ENCODE measurements at places on chromosomes 12 and 14.
A peak's percentile ranks its signal among the peaks of the same experiment; 100 is the strongest.

GRCh38 chr12:59695379-59695778 lies 99.5 kb downstream of the SLC16A7 start:
- DNase-seq: no peak

DNA sequence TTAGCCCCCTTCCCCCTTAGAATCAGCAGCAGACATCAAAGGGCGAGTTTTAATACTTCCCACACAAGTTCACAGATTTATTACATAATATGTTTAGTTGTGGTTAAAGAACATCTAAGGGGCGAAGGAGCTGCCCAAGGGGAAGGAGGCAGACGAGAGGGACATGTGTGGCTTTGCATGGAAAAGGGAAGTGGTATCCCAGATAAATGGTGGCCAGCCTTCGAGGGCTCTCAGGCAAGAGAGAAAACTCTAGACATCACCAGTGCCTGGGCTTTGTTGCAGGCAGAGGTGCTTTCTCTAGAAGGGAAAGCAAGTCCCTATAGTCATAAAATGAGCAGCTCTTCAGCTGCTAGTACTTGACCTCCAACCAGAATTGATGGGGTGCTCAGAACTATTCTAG lies 121.2 kb downstream of the CACNA1C start:
- DNase-seq: no peak

DNA sequence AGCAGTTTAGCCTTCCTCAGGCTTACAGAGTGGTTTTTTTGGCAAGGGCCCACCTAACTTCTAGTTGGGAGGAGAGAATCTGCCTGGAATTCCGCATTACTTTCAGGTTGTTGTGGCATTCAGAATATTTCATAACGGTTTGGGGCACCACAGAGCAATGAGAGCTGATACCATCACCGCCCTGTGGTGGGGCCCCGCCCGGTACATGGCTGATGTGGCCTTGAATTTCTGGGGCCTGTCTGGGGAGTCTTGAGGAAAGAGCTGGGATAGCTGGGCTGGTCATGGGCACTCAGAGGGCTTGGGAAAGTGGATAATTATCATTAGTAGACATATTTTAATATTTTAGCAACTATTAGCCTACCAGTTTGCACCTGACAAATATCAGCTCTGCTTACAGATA lies 4.2 kb downstream of the TESPA1 start:
- DNase-seq: peak; percentile 53

GRCh38 chr12:47981496-47982260 lies 18.3 kb downstream of the TMEM106C start:
- DNase-seq: no peak

GRCh38 chr14:101728367-101728742 lies 33.2 kb upstream of the PPP2R5C start:
- DNase-seq: no peak

GRCh38 chr12:110012137-110012536 lies 12.9 kb downstream of the ANKRD13A start:
- no peak for DNase-seq

- peak; percentile 37 for DNase-seq
These were observed 2.6 kb downstream of the RTL1 start for GRCh38 chr14:100900837-100901390.

GRCh38 chr12:14278294-14278953 lies 87.1 kb upstream of the ATF7IP start:
- no peak for DNase-seq

DNA sequence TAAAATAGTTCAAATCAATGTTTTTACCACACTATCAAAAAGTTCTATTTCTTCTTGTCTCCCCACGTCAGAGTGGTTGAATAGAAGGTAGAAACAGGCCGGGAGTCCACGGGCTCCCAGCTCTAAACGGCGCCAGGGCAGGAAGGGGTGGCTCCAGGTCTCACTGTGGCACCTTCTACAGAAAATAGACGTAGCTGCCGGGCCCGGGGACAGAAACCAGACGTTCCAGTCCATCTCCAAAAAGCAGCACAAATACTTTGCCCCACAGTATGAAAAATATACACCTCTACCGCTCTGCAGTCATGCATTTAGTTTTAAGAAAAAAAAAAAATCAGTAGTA lies 30.9 kb downstream of the CCNK start:
- DNase-seq: no peak

GRCh38 chr12:54475537-54475936 lies 2.1 kb upstream of the GTSF1 start:
- DNase-seq: no peak

DNA sequence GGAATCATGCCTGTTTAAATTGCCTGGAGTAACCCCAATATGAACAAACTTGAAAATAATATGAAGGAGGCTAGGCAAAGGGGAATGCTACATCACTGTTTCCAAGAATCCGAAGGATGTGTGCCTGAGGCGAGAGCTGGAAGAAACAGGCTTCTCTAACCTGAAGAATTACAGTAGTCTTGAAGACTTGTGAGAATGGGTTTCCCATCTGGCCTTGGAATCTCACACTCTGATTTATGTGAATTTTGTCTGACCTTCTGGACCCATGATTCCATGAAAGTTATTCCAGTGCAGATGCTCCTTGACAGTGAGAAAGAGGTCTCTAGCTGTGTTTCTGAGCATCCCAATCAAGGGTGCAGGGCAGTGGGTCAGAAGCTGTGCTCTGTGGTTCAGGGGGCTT lies 122.1 kb upstream of the PARP11 start:
- DNase-seq: no peak

GRCh38 chr12:13045816-13046215 lies 1.6 kb downstream of the FAM234B start:
- DNase-seq: no peak

DNA sequence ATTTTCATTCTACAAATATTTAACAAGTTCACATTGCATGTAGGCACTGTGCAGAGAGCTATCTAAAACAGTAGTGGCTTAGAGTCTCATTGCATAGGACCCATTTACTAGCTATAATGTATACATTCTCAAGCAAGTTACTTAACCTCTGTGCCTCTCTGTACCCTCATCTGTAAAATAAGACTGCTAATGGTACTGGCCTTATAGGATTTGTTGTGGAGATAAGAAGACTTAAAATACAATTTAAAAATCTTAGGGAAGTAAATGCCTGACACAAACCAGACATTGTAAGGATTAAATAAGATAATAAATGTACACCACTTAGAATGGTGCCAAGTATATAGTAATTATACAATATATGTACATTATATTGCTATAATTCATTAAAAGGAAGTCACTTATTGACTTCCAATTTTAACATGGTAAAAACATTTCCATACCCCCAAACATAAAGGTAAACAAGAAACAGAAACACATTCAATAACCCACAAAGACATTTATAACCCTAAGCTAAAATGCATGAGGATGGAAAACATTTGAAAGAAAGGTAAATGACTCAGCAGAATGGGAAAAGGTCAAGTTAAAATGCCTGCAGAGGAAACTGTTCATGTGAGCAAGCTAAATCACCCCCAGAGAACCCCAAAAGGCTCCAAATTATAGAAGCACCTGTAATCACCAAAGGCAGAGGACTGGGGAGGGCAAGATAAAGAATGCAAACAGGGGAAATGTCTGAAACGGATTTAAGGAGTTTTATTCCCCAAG lies 30.8 kb downstream of the RPS6KA5 start:
- no peak for DNase-seq

DNA sequence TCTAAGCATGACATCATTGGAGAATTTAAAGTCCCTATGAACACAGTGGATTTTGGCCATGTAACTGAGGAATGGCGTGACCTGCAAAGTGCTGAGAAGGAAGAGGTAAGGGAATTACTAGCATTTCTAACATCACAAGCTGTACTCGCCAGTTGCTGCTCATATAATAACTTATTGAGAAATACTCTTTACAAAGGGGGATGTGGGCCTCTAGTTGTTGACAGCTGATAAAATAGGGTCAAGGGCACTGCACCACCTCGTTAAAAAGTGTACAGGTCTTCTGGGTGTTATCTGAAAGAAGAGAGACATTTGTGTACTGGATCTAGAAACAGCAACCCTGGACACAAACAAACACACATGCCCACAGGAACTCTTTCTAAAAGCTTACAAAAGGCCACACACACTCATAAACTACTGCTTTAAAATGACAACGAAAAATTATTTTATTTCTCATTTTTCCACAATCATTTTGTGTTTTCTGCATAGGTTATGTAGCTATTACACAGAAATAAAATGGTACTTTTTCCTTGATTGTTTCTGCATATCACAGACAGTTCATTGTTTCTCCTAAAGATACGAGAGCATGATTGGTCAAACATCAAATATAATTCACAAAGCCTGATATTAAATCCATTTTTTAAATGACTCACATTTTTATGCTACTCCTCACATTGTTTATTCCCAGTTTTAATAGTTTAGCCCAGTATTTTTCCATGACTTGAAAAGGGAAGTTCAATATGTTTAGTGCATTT lies 391.1 kb downstream of the PAWR start:
- DNase-seq: no peak

GRCh38 chr12:124667506-124668326 lies 100.3 kb upstream of the NCOR2 start:
- no peak for DNase-seq

- no peak for DNase-seq
These were observed 8.3 kb upstream of the CRY1 start for GRCh38 chr12:107101651-107102050.

GRCh38 chr12:53324113-53324778 lies 2.8 kb upstream of the AAAS start:
- DNase-seq: peak; percentile 70

GRCh38 chr14:102620413-102620812 lies 28.0 kb downstream of the RCOR1 start:
- DNase-seq: no peak

GRCh38 chr14:74402401-74403251 lies 23.4 kb downstream of the SYNDIG1L start:
- DNase-seq: no peak

GRCh38 chr14:52363961-52364360 lies 49.8 kb downstream of the PTGER2 start:
- no peak for DNase-seq

Measured in activated CD4-positive, alpha-beta T cell treated with anti-CD3 and anti-CD28 coated beads, Interleukin-2, Interleukin-6, amounts not matched to agents 100 ng/mL and 50 ng/mL, durations not matched to agents 16 hours and 8 hours (primary cell).